ENCODE measurements at places on chromosomes 11 and 22.
A peak's percentile ranks its signal among the peaks of the same experiment; 100 is the strongest.

DNA sequence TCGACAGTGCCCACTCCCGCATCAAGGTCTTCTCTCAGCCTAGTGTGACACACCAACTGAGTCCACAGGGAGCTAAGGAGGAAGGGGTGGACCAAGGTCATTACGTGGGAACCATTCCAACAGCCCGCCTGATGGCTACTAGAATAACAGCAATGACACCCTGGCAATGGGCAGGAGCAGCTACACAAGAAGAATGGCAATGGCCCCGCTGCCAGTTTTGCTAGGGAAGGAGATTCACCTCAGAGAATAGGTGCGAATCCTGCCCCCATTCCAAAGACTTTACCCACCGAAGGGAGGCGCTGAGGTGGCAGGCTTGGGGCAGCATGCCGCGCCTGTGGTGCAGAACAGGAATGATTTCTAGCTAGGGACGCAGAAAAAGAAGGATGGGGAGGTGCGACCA lies 9.1 kb downstream of the WT1 start:
- no peak for DNase-seq

DNA sequence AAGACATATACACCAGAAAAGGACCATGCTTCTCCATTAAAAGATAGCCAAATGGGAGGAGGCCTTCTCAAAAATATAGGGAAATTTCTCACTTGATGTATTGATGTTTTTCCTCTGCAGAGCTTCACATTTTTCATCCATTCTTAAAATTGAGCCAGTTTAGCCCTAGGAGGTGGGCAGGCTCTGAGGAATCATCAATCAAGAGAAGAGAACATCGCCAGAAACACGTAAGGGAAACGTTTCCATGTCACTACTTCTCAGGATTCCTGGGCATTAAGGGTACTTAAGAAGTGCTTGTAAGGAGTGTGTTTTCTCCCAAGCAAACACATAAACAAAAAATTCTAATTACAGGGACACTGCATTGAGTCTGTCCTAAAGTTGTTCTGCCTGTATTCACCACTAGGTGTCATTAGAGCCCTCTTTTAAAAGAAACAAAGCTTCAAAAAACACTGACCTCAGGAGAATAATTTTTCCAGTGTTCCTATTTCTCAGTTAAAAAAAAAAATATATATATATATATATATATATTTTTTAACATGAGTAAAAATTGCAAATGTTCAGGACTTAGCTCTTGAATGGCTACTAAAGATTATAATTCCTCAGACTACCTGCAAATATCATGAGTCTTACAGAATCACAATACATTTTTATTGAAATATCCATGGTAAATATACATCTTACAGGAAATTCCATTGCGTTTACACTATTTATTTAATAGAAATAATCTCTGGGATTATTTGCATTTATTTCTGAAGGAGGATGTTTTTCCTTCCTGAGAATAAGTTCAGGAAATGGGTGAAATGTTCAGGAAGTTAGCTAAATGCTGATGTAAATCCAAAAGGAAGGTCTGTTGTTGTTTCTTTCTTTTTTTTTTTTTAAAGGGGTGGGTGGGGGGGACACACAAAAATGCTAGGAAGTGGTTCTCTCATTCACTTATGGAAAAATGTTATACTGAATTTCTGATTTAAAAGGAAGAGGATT lies 16.0 kb downstream of the FZD4 start:
- DNase-seq, result peak; percentile 68

- DNase-seq, result no peak
Observed at GRCh38 chr11:64869571-64870175, 8.7 kb downstream of the EHD1 start.

DNA sequence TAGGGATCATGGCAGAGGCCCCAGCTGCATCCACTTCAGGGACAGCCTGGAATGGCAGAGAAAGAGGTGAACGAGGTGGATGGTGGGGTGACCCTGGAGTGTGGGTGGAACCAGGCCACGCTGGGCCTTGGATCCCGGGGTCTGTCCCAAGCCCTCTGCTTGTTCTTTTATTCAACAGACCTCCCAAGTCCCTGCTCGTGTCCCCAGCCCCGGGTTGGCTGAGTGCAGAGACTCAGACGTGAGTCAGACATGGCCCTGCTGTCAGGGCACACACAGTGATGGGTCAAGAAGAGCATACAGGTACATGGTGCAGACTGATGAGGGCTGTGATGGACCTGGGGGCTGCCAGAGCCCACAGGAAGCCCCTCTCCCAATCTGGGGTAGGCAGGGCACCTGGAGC lies 6.6 kb downstream of the ARHGAP8 start:
- no peak for DNase-seq

DNA sequence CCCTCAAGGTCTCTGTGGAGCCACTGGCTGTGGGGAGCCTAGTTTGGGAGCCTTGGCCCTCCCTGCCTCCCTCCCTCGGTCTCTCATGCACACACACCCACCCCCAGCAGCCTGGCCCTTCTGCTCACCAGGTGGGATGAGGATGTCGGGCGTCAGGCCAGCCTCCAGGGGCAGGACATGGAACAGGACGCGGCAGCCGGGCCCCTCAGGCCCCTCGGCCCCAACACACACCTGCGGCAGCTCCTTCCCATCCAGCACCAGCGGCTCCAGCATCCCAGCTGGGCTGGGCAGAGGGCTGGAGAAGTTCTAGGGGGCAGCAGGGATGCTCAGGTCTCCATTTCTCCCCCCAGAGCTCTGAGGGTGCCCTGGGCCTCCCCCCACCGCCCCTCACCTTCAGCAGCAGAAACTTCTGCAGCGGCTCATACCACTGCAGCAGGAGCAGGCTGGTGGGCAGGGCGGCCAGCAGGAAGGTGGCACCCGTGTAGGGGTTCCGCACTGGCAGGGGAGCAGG lies 11.2 kb downstream of the MAP4K2 start:
- no peak for DNase-seq

- no peak for DNase-seq
Observed at GRCh38 chr11:121344824-121345223, 52.3 kb downstream of the SC5D start.

DNA sequence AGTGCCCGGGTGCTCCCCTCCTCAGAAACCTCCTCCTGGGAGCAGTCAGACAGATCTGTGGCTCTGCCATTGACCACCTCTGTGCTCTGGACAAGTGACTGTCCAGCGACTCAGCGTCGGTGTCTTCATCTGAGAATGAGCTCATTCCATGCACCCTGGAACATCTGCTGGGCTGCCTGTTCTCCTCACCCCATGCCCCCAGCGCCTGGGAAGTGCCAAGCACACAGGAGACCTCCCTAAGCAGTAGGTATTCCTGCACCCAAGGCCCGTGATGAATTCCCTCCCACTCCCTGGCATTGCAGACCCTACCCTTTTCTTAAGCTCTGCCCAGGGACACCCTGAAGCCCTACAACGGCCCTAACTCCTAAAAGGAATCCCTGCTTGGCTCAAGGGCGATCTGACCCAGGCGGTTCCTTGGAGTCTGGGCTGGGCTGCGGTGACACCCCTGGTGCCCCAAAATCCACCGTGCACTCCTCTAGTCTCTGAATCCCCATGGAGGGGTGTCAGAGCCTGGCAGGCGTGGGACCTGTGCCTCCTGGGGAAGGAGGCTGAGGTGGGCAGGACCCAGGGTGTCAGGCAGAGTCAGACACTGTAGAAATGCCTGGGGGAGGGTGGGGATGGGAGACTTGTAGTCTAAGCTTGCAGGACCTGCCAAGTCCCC lies 92.0 kb downstream of the CEP164 start:
- DNase-seq, result no peak

DNA sequence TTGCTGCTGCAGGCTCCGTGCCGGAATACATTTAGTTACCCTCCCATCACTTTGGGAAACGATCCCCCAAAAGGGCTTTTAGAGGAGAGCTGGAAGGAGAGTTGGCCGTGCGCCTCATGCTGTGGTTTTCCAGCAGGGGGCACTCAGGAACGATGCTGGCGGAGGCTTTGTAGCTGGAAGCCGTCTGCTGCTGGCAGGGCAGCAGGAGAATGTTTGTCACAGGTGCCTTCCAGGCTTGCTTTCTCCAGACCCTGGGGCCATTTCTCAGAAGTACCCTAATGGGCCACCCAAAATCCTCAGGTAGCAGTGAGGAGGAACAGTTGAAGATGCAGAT lies 30.0 kb upstream of the CABP7 start:
- DNase-seq, result peak; percentile 50

- no peak for DNase-seq
Observed at GRCh38 chr11:8624698-8625097, 30.7 kb upstream of the STK33 start.

DNA sequence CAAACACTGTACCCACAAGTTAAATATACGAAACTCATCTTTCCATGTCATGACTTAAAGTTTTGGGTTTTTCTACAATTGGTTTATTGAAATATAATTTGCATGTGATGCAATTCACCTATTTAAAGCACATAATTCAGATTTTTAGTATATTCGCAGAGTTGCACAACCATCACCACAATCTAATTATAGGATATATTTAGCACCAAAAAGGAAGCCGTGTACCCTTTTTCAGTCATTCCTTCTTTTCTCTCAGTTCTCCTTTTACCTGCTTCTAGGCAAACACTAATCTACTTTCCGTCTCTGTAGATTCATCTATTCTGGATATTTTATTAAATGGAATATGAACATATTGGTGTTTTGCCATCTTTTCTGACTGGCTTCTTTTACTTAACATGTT lies 1458.1 kb upstream of the TENM4 start:
- DNase-seq, result no peak

DNA sequence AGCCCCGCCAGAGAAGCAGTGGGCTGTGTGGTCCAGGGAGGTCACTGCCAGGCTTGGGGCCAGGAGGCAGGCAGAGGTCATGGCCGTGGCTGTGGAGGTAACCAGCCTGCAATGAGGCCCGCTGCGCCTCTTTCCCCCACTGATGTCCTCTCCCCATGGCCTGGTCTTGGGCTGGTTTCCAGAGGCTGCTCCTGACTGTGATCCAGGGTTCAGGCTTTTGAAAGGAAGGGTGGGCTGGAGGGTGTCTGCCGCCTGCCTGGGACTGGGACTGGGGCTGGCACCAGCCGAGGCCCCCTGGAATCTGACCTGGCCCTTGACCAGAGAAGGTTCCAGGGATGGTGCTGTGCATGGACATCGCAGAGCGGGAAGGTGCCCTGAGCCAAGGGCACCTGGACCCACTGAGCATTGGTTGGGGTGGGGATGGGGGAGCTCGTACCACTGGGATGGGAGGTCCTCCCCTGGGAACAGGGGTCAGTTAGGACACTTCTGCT lies 59.6 kb upstream of the THY1 start:
- DNase-seq, result no peak

DNA sequence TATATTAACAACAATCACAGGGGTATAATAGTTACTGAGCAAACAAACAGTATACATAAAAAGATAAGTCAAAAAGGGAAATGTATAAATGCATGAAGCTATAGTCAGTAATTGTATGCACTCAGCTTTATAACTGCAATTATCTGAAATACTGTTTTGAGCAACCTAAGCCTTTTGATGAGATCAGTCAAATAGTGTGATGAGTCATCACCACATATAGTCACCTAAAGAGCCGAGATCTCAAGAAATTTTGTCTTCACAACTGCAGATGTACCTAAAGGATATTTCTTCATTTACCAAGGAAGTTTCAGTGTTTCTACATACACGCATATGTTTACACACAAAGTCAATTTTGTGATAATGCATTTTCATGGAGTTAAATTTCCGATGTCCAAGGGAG lies 5.4 kb upstream of the OR51A2 start:
- no peak for DNase-seq

- no peak for DNase-seq
Observed at GRCh38 chr11:8287703-8288102, 24.0 kb upstream of the LMO1 start.

- DNase-seq, result no peak
Observed at GRCh38 chr22:29813563-29813962, 24.5 kb downstream of the ASCC2 start.
